ENCODE measurements at places on chromosomes 3 and 15.

DNA sequence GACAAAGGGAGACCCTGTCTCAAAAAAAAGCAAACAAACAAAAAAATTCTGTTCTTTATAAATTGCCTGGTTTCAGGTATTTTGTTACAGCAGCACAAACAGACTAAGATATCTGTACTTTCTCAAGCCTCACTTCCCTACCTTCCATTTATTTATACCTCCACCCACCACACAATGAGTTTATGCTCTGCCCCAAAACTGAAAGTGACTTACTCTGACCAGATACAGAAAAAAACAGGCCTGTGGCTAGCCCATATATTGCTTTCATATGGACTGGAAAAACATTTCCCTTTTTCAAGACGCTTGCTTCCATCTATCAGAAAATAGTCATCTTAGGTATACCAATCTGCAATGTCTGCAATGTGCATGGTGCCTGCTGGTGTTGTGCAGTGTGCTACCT is 8.7 kb upstream of the GPD1L start:
- no peak for DNase-seq

DNA sequence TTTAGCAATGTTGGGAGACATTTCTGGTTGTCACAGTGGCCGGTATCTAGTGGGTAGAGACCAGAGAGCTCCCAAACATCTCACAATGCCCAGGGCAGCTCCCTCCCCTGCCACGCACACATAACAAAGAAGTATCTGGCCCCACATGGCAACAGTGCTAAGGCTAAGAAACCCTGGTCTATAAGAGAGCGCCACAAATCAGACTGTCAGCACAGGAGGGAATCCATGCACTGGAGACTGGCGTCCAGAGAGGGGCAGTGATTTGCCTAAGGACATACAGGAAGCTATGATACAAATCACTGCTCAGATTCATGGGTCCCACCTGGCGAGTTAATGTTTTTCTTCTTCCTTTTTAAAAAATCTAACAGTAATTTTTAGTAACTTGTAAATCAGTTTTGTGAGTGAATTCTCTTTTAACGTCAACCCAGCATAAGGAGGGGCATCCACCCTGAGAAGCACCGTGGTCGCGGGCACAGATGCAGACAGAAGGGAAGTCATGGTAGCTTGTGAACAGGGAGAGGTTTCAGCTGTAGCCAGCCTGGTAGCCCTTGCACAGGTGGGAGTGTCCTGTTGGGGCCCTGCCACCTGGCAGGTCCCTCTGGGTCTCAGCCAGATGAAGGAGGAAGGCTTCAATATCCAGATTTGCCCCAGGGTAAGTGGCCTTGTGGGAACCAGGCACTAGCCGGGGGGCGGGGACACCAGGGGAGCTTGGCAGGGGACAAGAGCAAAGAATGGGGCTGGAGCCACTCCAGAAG is 8.7 kb downstream of the ISG20 start:
- DNase-seq, result no peak

DNA sequence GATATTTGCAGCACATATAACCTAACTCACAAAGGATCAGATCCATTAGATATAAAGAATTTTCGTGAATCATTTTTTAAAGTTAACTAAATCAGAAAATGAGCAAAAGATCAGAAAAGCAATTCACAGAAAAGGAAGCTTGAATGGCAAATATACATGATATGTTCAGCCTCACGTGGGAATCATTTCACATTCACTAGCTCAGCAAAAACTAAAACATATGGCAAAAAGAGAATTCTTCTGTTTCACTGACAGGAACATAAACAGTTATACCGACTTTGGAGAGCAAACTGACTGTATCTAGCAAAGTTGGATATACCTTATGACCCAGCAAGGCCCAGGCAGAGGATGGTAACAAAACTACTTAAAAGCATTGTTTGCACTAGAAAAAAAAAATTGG is 34.0 kb upstream of the NR2E3 start:
- DNase-seq, result no peak

- DNase-seq, result no peak
Observed at GRCh38 chr15:81643771-81644170, 269.8 kb upstream of the TMC3 start.

DNA sequence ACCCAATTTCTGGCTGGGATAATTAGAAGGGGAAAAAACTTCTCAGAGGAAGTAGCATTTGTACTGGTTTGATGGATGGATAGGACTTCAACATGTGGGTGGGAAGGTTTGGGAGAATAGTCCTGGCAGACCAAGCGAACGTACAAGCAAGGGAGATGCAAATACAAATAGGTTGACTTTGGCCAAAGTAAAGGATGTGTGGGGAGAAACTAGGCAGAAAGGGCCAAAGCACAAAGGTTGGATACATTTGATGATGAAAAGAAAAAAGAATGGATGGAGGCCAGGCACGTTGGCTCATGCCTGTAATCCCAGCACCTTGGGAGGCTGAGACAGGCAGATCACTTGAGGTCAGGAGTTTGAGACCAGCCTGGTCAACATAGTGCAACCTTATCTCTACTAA is 63.4 kb downstream of the ERC2 start:
- no peak for DNase-seq
